Ovary (tissue), 10 donors: ENCODE measurements at places on chromosomes 1 and 21. TPM values are rescaled to one million over a fixed set of nuclear protein-coding genes. Genes with fewer than 3 reads are reported as not detected.

LMOD1 gene
- 148 TPM for total RNA-seq

NAXE gene
- total RNA-seq = 64.3 TPM

LZIC gene
- total RNA-seq = 40.2 TPM

OR2T33 gene
- total RNA-seq = not detected

TMEM39B gene
- 3.0 TPM for total RNA-seq

LPAR3 gene
- total RNA-seq = 22.7 TPM

RGS13 gene
- total RNA-seq = not detected

CCDC185 gene
- total RNA-seq = not detected

OR10X1 gene
- total RNA-seq = not detected

SLC45A3 gene
- 7.6 TPM for total RNA-seq

F13B gene
- total RNA-seq = not detected

DNA sequence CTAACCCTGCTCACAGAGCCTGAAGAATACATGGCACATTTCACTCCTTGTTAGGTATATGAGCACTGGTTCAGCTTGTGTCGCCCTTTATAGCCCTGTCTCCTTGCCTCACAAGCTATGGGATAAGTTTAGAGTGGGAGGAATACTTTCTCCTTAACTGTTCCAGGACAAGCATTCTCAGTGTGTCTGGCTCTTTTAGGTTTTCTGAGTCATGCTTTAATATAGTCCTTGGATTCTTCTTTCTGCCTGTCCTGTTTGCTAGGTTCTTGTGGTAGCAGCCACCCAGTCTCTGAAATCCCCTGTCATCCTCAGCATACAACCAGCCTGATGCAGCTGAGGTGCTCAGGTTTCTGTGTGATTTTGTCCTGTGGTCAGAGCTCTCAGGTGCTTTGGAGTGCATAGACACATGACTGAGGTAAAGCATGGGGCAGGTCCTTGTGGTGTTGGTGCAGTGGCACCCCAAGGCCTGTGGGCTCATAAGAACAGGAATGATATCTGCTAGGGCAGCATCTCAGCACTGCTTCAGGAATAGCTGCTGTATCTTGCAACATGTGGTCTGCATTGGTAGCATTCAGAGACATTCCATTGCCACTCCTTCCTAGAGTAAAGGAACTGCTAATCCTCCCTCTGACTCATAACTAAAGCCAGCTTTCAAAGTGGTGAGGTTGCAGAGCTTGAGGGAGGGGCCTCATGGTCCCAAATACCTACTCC, 14.2 kb upstream of the CASQ2 start:
- H3K27me3 ChIP-seq = no peaks in the 10 kb centered on the region
- H3K36me3 ChIP-seq = no peaks in the 10 kb centered on the region
- no peak for DNase-seq
- H3K27ac ChIP-seq = no peak overlapping the region
- no peaks in the 10 kb centered on the region for H3K4me1 ChIP-seq

DNA sequence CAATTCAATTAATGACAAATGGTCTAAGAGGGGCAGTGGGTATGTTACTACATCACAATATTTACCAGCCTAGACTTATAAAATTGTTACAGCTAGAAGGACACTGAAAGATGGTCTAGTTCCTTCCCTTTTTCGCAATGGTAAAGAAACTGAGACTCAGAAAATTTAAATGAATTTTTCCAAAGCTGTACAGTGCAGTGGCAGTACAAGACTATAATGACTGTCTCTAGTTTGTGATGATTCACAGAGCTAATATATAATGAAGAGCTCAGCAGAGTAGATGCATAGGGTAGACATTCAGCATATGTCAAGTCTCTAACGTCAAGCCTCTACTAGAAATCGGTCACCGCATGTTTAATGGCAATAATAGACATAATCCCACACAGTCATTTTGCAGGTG, 4.6 kb downstream of the PLPP3 start:
- H3K27ac ChIP-seq = no peak overlapping the region
- H3K4me1 ChIP-seq = peaks cover 15% of the 10 kb centered on the region
- no peaks in the 10 kb centered on the region for H3K27me3 ChIP-seq

GRCh38 chr1:30752651-30752908, 5.0 kb downstream of the LAPTM5 start:
- no peak overlapping the region for H3K4me3 ChIP-seq
- no peak for DNase-seq

GRCh38 chr1:204350312-204350711, 9.4 kb downstream of the PLEKHA6 start:
- peaks cover 15% of the 10 kb centered on the region for H3K4me1 ChIP-seq
- no peak overlapping the region for H3K27ac ChIP-seq
- H3K4me3 ChIP-seq = no peak overlapping the region
- DNase-seq = no peak

GRCh38 chr1:203627851-203628200, 1.2 kb downstream of the ATP2B4 start:
- peaks cover 19% of the 10 kb centered on the region for H3K4me1 ChIP-seq
- no peaks in the 10 kb centered on the region for H3K36me3 ChIP-seq
- H3K4me3 ChIP-seq = peak overlapping the region; percentile 78
- H3K27me3 ChIP-seq = no peaks in the 10 kb centered on the region

GRCh38 chr21:32772281-32773047, 909 bp upstream of the PAXBP1 start:
- DNase-seq = no peak
- no peaks in the 10 kb centered on the region for H3K27me3 ChIP-seq
- H3K27ac ChIP-seq = no peak overlapping the region
- H3K36me3 ChIP-seq = no peaks in the 10 kb centered on the region
- H3K4me1 ChIP-seq = peaks cover 5% of the 10 kb centered on the region

DNA sequence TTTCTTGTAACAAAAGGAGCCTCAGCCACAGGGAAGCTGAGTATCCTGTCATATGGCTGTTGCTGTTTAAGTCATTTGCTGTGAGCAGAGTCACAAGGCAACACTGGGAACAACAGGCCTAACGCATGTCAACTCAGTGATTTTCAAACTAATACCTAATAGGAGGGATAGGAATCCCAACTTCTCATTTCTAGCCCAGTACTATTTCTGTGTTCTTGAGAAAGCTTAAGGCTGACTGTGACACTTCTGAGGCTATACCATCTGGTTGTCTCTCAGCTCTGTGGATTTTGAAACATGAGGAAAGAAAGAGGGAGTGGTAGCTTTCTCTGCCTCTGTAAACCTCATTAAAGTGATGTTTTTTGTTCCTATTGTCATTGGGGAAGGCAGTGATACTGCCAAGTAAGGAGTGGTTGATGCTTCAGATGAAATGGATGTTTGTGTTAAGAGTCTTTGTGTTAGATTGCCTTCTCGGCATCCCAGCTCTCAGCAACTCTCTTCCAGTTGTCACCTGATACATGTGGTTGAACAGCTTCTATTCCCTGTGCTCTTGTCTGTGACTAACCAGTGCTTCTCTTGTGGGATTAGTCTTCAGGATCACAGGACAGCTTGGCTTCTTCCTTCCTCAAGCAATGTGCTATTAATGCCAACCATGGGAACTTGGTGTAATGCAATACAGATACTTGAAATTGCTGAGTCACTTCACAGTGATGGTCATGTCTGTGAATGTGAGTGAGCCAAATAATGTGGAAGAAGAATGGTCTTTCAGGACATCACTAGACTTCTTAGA, 166.8 kb upstream of the IVNS1ABP start:
- H3K36me3 ChIP-seq = no peaks in the 10 kb centered on the region
- no peak for DNase-seq
- peaks cover 2% of the 10 kb centered on the region for H3K4me1 ChIP-seq
- H3K27me3 ChIP-seq = no peaks in the 10 kb centered on the region
- H3K27ac ChIP-seq = no peak overlapping the region

DNA sequence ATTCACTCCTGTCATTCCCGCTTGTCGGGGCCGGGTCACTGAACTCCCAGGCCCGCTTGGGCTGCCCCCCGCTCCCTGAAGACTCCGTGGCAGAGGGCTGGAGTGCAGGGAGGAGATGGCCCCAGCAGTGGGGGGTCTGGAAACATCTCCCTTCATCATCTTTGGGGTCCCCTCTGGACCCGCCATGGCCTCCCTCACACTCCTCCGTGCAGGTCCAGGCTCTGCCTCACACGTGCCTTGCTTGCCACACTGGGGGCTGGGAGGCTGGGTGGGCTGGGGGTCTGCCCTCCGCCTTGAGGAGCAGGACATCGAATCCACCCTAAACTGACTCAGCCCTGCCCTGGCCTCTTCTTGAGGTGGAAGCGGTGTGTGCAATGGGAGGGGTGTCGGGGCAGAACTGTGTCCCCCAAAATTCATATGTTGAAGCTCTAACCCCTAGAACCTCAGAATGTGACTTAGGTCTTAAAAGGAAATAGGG, 35.2 kb downstream of the POFUT2 start:
- peaks cover 4% of the 10 kb centered on the region for H3K4me1 ChIP-seq
- no peaks in the 10 kb centered on the region for H3K36me3 ChIP-seq
- DNase-seq = no peak
- H3K27me3 ChIP-seq = no peaks in the 10 kb centered on the region
- H3K4me3 ChIP-seq = no peak overlapping the region
- H3K27ac ChIP-seq = no peak overlapping the region

DNA sequence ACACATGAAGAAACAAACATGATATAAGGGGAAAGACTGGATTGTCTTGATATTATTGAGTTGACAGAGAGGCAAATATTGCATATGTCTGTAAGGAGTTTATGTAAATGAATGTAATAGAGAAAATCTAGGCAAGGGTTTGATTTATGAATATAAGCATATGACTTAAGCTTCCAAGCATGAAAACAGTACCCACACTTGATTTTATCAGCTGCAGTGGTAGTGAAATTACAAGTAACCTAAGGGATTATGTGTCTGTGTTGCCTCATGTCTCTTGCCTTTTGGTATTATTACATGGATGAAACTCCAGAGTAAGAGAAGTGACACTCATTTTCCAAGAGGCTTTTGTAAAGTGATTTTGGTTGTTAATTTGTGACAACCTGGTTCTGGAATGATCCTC, 1678.9 kb downstream of the KCNT2 start:
- no peak overlapping the region for H3K27ac ChIP-seq
- no peaks in the 10 kb centered on the region for H3K27me3 ChIP-seq
- no peak overlapping the region for H3K4me3 ChIP-seq
- H3K4me1 ChIP-seq = no peaks in the 10 kb centered on the region
- no peak for DNase-seq
- H3K36me3 ChIP-seq = no peaks in the 10 kb centered on the region

DNA sequence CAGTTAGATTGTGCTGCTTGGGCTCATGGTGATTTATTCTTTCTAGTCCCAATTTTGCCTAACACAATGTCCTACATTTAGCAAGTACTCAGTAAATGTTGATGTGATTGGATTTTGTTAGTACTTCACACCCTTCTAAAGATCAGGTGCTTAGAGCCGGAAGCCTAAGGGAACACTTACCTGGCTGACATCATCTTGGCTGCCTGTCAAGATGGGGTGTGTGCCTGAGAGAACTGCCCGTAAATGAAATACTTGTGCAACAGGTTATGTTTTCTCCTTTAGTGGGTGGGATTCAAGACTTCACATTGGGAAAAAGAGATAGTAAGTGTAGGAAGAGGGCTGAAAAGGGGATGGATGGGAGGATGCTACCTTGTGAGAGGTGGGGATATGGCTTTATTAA, 75.5 kb upstream of the MACF1 start:
- H3K27ac ChIP-seq = no peak overlapping the region
- H3K36me3 ChIP-seq = no peaks in the 10 kb centered on the region
- peaks cover 8% of the 10 kb centered on the region for H3K4me1 ChIP-seq
- no peak for DNase-seq
- H3K27me3 ChIP-seq = no peaks in the 10 kb centered on the region
- H3K4me3 ChIP-seq = no peak overlapping the region

GRCh38 chr1:156492013-156492590, 8.5 kb downstream of the MEF2D start:
- no peaks in the 10 kb centered on the region for H3K36me3 ChIP-seq
- peak overlapping the region; percentile 91 for H3K27ac ChIP-seq
- DNase-seq = no peak
- H3K4me3 ChIP-seq = no peak overlapping the region
- no peaks in the 10 kb centered on the region for H3K27me3 ChIP-seq
- H3K4me1 ChIP-seq = peaks cover 72% of the 10 kb centered on the region

DNA sequence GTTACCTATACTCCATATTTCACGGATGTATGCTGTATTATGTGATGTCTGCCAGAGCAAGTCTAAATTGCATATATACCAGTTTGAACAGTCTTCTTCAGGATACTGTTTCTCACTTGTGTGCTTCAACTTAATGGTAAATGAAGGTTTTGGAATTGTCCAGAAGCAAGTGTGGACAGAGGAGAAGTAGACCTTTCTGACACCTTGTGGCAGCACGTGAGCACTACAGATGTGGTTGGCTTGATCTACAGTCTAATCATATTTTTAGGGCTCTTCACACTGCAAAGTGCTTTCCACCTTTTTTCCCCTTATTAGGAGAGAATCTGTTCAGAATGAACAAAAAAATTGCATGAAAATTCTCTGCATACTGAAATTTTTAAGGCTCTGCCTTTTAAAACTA, 10.9 kb downstream of the MORC3 start:
- no peaks in the 10 kb centered on the region for H3K36me3 ChIP-seq
- peak; percentile 23 for DNase-seq

DNA sequence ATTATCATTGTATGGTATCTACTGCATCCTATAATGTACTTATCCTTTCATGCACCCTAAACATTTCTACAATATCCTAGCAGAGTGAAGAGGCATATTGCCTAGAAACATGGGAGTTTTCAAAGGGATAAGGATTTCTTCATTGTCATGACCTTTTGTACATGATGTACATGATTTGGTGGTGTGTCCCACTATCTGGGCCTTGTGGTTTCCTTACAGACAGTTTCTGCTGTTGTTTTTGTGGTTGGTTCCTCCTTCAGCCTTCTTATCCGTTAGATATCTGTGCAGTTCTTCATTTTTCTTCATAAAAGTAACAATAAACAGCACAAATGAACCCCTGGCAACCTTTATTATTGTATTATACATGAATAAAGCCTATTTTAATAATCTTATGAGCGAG, 70.4 kb upstream of the BACH1 start:
- H3K4me1 ChIP-seq = no peaks in the 10 kb centered on the region
- no peak for DNase-seq
- no peaks in the 10 kb centered on the region for H3K36me3 ChIP-seq
- no peaks in the 10 kb centered on the region for H3K27me3 ChIP-seq
- no peak overlapping the region for H3K27ac ChIP-seq

DNA sequence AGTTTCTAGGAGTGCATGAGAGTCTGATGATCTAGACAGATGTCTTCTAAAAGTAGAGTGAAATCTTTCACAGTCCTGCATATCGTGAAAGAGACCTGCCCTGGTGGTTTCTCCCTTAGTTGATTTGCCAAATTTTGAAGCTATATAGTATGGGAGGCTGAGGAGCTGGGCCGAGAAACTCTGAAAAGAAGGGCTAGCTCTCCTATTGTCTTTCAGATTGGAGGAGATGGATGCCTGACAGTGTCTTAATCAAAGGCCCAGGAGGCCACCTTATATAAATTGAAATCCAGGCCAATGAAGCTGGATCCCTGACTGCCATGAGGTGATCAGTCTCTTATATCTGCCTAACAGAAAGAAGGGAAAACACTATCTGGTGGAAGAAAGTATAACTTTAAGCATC, 18.4 kb upstream of the CD84 start:
- H3K4me1 ChIP-seq = no peaks in the 10 kb centered on the region
- no peak overlapping the region for H3K4me3 ChIP-seq
- H3K27me3 ChIP-seq = no peaks in the 10 kb centered on the region
- H3K27ac ChIP-seq = no peak overlapping the region
